Activated T-cell treated with anti-CD3 and anti-CD28 coated beads, Interleukin-2, amount 50 U/mL, for 72 hours (primary cell): ENCODE measurements at places on chromosomes 5 and 9.
A peak's percentile ranks its signal among the peaks of the same experiment; 100 is the strongest.

DNA sequence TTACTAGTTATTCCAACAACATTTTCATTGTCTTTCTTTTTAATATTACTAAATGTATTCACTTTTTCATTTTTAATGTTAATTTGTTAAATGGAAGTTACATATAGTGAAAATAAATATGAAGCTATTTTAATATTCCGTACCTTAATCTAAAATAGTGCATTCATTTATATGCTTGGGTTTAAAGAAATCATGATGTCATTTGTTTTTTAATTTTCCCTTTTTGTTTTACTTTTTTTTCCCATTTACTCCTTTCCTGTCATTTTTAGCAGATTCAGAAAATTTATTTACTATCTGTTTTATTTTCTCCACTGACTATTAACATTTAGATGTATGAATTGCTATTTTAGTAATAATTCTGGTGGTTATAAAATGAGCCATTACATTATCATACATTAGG lies 183.0 kb upstream of the CDH9 start:
- DNase-seq: no peak
- no peaks in the 10 kb centered on the region for H3K4me1 ChIP-seq
- no peaks in the 10 kb centered on the region for H3K27me3 ChIP-seq
- H3K27ac ChIP-seq: no peak overlapping the region

GRCh38 chr5:139797856-139798510 lies 2.4 kb downstream of the PSD2 start:
- no peaks in the 10 kb centered on the region for H3K4me1 ChIP-seq
- H3K27ac ChIP-seq: no peak overlapping the region
- no peak for DNase-seq
- H3K27me3 ChIP-seq: peaks cover 85% of the 10 kb centered on the region
- no peak overlapping the region for H3K4me3 ChIP-seq
- no peaks in the 10 kb centered on the region for H3K36me3 ChIP-seq

- peaks cover 72% of the 10 kb centered on the region for H3K4me1 ChIP-seq
- H3K27me3 ChIP-seq: no peaks in the 10 kb centered on the region
- peak overlapping the region; percentile 93 for H3K27ac ChIP-seq
- H3K36me3 ChIP-seq: peaks cover 10% of the 10 kb centered on the region
- DNase-seq: no peak
These were observed 2.9 kb downstream of the ZFAND5 start for GRCh38 chr9:72362118-72362531.

- H3K36me3 ChIP-seq: peaks cover 17% of the 10 kb centered on the region
- DNase-seq: no peak
These were observed 2.9 kb downstream of the UBE2B start for GRCh38 chr5:134374232-134374631.

DNA sequence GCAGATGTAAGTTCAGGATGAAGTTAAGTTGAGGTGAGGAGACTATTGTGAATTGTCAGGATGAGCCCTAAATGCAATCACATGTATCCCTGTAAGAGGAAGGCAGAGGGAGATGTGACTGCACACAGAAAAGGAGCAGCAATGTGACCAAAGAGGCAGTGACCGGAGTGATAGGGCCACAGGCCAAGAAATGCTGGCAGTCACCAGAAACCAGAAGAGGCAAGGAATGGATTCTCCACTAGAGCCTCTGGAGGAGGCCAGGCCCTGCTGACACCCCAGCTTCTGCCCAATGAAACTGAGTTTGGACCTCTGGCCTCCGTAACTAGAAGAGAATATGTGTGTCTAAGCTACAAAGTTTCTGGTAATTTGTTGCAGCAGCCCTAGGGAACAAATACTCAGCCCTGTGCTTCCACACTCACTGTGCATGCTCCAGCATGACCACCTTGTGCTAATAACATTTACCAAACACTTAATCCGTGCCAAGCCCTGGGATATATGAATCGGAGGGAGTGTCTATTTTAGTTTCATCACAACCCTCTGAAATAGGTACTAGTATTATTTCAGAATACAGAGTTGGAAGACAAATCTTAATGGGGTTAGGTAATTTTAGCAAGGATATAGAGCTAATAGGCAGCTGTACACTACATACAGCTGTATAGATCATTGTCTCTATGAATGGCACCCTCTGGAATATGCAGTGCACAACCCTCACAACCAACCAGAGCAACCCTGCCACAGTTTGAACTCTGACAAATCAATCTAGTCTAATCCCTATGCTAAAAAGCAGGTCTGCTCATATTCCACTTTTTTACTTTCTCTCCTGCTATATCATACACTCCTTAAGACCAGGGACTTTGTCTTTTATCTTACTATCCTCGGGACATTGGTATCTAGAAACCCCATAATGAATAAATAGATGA lies 7.8 kb upstream of the GPX8 start:
- no peaks in the 10 kb centered on the region for H3K36me3 ChIP-seq
- H3K27me3 ChIP-seq: peaks cover 47% of the 10 kb centered on the region
- DNase-seq: no peak
- no peaks in the 10 kb centered on the region for H3K4me1 ChIP-seq

GRCh38 chr9:98272083-98272482 lies 16.6 kb upstream of the TBC1D2 start:
- no peaks in the 10 kb centered on the region for H3K36me3 ChIP-seq
- H3K4me3 ChIP-seq: no peak overlapping the region
- DNase-seq: no peak
- peaks cover 27% of the 10 kb centered on the region for H3K27me3 ChIP-seq
- no peak overlapping the region for H3K27ac ChIP-seq

DNA sequence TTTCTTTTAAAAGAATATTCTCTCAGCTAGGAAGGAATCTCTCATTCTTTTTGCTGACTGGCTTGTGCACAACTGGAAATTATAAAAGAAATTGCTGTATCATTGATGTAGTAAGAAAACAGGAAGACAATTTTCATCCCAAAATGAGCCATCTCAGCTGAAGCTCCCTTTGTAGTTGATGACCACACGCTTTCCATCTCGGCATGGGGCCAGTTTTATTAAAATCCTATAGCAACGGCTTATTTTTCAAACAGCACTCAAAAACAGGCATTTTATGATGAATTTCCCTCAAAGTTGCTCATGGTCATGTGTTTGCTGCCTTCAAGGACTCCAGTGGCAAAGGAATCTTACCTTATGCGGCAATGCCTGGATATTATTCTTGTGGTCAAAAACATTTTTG lies 62.4 kb upstream of the GLIS3 start:
- peaks cover 7% of the 10 kb centered on the region for H3K4me1 ChIP-seq
- no peaks in the 10 kb centered on the region for H3K36me3 ChIP-seq
- H3K27ac ChIP-seq: no peak overlapping the region
- no peak for DNase-seq

GRCh38 chr9:73805111-73805510 lies 653.4 kb downstream of the ANXA1 start:
- H3K27ac ChIP-seq: no peak overlapping the region
- no peak overlapping the region for H3K4me3 ChIP-seq
- H3K27me3 ChIP-seq: no peaks in the 10 kb centered on the region
- H3K4me1 ChIP-seq: no peaks in the 10 kb centered on the region
- no peak for DNase-seq

DNA sequence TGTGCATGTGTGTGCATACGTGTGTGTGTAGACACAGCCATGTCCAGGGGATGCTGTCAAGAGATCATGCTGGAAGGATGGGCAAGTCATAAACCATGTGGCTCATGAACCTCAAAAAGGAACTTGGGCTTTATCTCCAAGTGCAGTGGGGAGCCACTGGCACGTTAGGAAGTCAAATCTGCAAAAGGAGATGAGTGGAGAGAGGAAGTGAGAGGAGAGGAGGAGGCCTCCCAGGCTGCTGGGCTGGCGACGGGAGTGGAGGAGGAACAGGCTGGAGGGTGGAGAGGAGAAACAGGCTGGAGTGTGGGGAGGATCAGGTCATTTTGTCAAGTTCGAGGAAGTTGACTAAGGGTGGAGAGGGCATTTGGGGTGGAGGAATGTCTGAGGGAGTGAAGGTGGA lies 29.2 kb upstream of the TIFAB start:
- no peaks in the 10 kb centered on the region for H3K36me3 ChIP-seq
- peaks cover 15% of the 10 kb centered on the region for H3K27me3 ChIP-seq

DNA sequence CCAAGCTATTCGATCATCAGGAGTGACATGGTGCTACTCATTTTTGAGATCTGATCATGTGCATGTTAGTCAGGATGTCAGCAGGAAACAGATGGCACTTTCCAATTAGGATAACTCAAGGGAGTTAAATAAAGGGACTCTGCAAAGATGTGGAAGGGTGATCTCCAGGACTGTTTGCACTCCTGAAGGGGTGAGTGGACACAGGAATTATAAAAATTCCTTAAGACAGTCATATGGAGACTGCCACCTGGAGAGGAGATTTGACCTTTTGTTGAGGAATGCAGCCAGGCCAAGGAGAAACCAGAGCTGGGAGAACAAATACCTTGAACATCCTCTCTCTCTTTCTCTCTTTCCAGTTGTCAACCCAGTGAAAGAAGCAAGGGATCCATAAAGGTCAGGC lies 189.1 kb downstream of the GABRG2 start:
- H3K36me3 ChIP-seq: no peaks in the 10 kb centered on the region
- DNase-seq: no peak
- no peak overlapping the region for H3K4me3 ChIP-seq
- H3K4me1 ChIP-seq: no peaks in the 10 kb centered on the region
- H3K27me3 ChIP-seq: no peaks in the 10 kb centered on the region

DNA sequence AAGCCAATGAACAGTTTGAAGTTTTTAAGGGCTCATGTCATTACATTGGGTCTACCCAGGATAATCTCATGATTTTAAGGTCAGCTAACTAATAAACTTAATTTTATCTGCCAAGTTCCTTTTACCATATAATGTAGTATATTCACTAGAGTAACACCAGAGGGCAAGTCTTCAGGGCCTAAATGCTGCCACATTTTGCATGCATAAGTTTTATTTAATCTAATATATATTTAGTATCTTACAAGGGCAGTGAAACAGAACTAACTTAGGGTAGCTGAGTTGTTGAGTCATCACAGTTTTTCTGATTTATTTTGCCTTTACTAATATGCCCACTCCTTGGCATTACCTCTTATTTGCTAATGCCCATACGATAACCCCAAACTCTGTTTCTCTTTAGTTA lies 8.1 kb upstream of the APC start:
- no peak overlapping the region for H3K27ac ChIP-seq
- H3K36me3 ChIP-seq: no peaks in the 10 kb centered on the region
- no peaks in the 10 kb centered on the region for H3K27me3 ChIP-seq

- H3K4me1 ChIP-seq: no peaks in the 10 kb centered on the region
- no peak overlapping the region for H3K4me3 ChIP-seq
- no peak for DNase-seq
- no peaks in the 10 kb centered on the region for H3K27me3 ChIP-seq
These were observed 11.7 kb downstream of the CAVIN4 start for GRCh38 chr9:100589582-100589981.

DNA sequence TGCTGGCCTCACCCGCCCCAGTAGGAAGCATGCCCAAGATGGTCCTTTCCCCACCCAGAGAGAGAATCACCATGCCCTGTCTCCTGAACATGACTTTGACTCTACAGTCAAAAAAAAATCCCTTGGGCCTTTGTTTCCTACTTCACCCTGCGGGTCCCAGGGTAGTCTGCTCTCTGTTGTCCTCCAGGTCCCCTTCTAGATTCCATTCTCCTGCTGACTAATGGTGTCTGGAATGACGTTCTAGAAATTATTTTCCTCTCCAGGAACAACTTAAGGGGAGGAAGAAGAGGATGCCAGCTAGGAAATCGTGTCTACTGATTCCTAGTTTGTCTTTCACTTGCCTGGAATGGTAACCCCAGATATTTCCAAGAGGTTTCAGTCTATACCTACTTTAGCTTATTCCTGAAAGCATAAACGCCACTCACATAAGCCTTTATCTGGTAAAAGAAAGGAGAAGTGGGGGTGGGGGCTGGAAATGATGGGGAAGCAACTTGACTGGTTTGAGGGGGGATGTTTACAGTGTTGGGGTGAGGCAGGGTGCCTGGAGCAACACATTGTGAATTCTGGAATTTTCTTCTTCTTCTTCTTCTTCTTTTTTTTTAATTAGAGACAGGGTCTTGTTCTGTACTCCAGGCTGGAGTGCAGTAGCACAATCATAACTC lies 93.9 kb downstream of the SNX18 start:
- H3K27me3 ChIP-seq: no peaks in the 10 kb centered on the region
- peaks cover 9% of the 10 kb centered on the region for H3K36me3 ChIP-seq
- no peak overlapping the region for H3K4me3 ChIP-seq
- H3K27ac ChIP-seq: no peak overlapping the region

DNA sequence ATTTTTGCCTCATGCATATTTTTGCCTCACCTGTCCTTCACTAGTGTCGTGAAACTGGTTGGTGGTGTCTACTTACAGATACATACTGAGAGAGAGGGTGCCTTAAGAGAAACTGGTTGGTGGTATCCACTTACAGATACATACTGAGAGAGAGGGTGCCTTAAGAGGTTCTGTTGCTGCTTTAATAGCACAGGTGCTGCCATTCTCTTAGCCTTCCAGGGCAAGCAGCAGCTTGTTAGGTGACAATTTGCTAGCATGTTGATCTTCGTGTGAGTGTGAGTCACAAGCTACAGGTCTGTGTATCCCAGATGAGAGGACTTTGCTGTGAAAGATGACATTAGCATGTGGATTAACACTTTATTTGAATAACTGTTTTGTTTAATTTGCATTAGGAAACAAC lies 1.4 kb downstream of the PTTG1 start:
- no peaks in the 10 kb centered on the region for H3K27me3 ChIP-seq
- peaks cover 63% of the 10 kb centered on the region for H3K4me1 ChIP-seq
- H3K36me3 ChIP-seq: peaks cover 5% of the 10 kb centered on the region
- DNase-seq: no peak

GRCh38 chr5:119285070-119285916 lies 70.5 kb upstream of the TNFAIP8 start:
- H3K4me1 ChIP-seq: peaks cover 100% of the 10 kb centered on the region
- DNase-seq: no peak
- H3K27ac ChIP-seq: peak overlapping the region; percentile 99

GRCh38 chr9:124353166-124353768 lies 62.0 kb downstream of the PSMB7 start:
- DNase-seq: no peak
- peaks cover 9% of the 10 kb centered on the region for H3K4me1 ChIP-seq
- no peak overlapping the region for H3K4me3 ChIP-seq
- peaks cover 6% of the 10 kb centered on the region for H3K36me3 ChIP-seq
- H3K27ac ChIP-seq: no peak overlapping the region

GRCh38 chr9:12708562-12709298 lies 15.5 kb downstream of the TYRP1 start:
- H3K4me3 ChIP-seq: no peak overlapping the region
- no peaks in the 10 kb centered on the region for H3K4me1 ChIP-seq
- H3K36me3 ChIP-seq: no peaks in the 10 kb centered on the region
- no peak overlapping the region for H3K27ac ChIP-seq
- DNase-seq: no peak

DNA sequence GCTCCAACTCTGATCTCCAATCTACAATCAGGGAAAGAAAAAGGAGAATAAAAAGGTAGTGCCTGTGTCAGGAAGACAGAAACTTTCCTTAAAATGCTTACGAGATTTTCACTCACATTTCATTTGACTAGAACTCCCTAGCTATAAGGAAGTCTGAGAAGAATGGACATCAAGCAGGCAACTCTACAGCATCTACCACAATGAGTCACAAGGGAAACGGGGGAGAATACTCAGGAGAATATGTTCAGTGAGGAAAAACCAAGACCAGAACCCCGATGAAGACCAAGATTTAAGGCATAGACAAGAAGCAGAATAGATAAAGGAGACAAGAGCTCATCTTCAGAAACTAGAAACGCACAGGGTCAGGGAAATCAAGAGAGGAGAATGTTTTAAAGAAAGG lies 9.0 kb upstream of the SETD9 start:
- H3K4me1 ChIP-seq: no peaks in the 10 kb centered on the region
- peaks cover 2% of the 10 kb centered on the region for H3K36me3 ChIP-seq
- H3K4me3 ChIP-seq: no peak overlapping the region
- H3K27ac ChIP-seq: no peak overlapping the region
